ENCODE measurements at places on chromosomes 2 and 18.

DNA sequence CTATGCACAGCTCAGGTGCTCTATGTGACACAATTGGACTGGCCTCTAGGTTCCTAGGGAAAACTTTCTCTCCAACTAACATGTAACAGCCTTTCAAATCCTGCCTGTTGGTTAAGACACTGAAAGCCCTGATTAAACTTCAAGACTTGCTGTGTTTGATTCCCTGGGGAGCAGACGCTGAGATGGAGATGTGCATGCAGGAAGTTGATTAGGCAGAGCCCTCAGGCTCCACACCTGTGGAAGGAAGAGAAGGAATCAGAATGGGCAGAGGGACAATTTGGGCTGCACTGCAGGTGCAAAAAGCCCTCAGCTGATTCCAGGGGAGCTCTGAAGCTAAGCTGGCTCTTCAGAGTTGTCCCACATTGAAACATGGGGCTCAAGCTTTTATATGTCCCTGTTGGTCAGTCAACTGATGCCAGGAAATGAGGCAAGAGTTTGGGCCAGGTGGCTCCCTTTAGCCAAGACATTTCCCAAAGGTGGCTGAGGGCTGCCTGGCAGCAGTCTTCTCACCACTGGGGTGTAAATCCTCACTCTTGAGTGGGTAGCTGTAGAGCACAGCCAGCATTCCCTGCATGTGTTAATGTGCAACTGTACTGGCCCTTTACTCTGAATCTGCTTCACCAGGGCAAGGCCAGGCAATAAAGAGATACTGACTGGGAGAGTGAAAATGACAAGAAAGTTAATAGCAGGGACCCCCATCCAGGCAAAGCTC, 199.5 kb upstream of the DDX18 start:
- no peak for DNase-seq

DNA sequence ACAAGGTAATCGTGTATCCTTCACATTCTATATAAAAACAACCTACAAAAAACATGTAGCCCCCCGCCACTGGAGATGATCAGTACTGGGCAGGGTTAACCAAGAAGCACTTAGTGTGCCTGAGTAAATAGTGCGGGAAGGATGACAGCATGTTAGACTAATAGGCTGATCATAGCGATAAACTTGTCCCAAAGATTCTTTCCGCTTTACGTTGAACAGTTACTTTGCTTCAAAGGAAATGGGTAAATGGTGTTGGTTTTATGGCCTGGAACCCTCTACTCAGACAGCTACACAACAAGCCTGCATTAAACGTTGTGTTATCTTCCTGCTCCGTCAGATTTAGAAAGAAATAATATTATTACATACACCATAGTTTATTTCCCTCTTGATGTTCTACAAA, 67.7 kb downstream of the CTAGE1 start:
- DNase-seq, result no peak

DNA sequence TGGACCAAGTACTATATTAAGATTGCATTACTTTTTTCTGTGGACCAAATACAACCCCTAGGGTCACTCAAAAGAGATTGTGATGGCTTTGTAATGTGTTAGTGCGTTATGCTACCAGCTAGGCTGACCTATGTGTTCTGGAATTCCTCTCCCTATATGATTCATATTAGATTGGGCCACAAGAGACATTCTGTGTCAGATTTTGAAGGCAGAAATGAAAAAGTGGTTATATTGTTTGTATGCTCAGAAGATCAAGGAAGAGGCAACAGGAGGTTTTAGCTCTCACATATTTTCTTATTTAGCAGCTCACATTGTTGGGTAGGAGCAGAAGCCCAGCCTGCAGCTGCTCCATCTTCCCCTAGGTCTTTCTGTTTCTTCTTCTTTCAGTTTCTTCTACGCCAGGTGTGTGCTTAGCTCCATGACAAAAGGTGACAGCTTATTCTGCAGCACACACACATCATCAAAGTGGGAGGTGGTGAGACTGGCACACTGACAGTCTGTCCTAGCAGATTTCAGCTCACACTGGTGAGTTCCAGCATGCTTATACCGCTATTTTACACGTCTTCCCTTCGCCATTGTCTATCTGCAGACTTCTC, 156.8 kb upstream of the UBE2E3 start:
- DNase-seq, result no peak

GRCh38 chr18:10329101-10329500, 125.3 kb upstream of the APCDD1 start:
- DNase-seq, result no peak

GRCh38 chr2:3403587-3404334, 24.3 kb downstream of the TRAPPC12 start:
- DNase-seq, result no peak

Measured in D341Med (cell line).